ENCODE measurements at places on chromosomes 2 and 18.

- no peak for DNase-seq
Observed at GRCh38 chr2:21041943-21042707, 1.7 kb downstream of the APOB start.

DNA sequence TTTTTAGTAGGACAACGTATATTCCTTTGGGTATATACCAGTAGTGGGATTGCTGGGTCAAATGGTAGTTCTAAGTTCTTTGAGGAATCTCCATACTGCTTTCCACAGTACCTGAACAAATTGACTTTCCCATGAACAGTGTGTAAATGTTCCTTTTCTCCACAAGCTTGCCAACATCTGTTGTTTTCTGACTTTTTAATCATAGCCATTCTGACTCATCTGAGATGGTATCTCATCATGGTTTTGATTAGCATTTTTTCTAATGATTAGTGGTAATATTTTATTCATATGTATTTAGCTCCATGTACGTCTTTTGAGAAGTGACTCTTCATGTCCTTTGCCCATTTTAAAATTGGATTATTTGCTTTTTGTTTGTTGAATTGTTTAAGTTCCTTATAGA is 58.4 kb upstream of the CERS6 start:
- no peak for DNase-seq

GRCh38 chr2:75998451-75998850 is 287.7 kb upstream of the GCFC2 start:
- no peak for DNase-seq

DNA sequence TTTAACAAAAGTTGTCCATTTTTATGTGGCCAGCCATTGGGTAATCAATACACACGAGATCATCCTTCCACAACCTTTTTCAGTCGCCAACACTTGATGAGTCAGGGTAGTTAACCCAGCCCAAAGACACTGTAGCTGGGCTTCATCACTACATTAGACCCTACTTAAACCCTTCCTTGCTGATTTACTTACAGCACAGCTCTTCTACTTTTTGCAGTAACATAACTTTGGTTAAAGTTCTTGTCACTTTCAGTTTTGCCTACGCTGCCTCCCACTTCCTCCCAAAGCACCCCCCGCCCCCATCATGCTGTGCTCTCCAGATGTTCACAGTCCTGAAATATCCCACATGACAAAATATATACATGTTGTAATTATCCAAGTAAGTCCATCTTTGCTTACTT is 103.6 kb downstream of the CDK15 start:
- DNase-seq = no peak

GRCh38 chr2:19786408-19787058 is 115.2 kb downstream of the TTC32 start:
- no peak for DNase-seq

DNA sequence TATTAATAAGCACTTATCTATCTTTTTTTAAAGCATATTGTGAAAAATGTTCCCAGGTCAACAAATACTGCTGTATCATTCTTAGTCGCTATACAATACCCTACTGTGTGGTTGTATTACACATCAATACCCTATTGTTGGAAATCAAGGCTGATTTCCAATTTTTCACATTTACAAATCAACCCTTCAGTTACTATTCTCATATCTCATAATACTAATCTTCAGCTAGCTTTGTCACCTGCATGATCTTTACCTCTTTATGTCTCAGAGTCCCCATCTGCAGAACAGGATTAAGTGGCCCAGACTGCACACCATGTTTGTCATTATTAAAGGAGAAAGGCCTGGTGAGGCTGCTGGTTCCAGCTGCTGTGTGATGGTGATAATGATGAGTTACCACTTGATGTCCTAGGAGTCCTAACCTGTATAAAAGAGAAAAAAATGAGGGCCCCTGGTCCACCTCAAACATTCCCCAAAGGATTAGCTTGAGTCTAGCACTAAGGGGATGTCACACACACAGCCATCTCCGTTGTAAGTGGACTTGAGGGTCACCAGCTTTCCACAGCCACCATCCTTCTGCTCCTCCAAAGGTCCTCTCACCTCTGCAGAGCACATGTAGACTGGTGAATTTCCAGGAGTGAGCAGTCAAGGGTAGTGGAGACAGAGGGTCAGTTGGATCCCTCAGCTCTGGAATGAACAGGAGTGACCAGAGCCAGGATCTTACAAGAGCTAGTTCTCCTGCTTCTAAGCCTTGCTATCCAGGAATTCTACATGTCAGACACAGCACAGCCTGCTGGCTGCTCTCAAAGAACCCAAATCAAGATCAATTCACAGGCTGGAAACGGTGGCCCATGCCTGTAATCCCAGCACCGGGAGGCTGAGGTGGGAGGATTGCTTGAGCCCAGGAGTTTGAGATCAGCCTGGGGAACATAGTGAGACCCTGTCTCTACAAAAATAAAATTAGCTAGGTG is 36.0 kb upstream of the BIN1 start:
- no peak for DNase-seq

- no peak for DNase-seq
Observed at GRCh38 chr2:29705616-29706015, 215.8 kb downstream of the ALK start.

DNA sequence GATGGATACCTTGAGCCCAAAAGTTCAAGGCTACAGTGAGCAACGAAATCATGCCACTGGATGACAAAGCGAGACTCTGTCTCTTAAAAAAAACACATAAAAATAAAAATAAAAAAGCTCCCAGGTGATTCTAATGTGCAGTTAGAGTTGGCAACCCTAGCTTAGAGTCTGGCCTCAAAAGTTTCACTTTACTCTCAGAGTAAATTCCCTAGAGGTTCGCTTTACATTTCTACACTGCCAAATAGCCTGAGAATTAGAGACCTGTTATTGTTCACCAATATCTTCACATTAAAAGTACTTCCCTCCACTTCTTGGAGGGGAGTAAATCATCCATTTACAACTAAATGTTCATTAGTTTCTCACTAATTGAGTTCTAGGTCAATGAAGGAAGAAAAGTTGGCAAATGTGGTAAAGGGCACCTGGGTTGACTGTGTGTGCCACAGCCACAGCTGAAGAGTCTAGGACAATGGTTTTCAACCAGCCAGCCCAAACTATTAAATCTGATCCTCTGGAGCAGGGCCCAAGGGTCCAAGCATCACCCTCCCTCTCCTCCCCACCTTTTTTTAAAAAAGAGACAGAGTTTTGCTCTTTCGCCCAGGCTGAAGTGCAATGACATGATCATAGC is 15.2 kb upstream of the TMEM37 start:
- DNase-seq = no peak

DNA sequence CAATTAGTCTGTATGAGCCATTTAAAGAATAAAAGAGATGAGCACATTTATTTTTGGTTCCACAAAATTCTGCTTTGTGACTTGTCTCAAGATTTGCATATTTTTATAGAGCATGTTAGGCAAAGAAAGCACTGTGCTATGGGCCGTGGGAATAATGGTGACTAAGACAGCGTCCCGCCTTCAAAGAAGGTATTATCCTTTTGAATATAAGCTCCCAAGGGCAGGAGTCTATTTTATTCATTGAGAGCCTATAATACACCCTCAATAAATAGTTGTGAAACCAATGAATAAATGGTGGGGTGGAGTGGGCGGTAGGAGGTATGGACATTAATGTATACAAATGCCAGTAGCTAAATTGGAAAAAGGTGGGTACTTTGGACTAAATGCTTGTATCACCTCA is 20.5 kb upstream of the TCF4 start:
- no peak for DNase-seq

DNA sequence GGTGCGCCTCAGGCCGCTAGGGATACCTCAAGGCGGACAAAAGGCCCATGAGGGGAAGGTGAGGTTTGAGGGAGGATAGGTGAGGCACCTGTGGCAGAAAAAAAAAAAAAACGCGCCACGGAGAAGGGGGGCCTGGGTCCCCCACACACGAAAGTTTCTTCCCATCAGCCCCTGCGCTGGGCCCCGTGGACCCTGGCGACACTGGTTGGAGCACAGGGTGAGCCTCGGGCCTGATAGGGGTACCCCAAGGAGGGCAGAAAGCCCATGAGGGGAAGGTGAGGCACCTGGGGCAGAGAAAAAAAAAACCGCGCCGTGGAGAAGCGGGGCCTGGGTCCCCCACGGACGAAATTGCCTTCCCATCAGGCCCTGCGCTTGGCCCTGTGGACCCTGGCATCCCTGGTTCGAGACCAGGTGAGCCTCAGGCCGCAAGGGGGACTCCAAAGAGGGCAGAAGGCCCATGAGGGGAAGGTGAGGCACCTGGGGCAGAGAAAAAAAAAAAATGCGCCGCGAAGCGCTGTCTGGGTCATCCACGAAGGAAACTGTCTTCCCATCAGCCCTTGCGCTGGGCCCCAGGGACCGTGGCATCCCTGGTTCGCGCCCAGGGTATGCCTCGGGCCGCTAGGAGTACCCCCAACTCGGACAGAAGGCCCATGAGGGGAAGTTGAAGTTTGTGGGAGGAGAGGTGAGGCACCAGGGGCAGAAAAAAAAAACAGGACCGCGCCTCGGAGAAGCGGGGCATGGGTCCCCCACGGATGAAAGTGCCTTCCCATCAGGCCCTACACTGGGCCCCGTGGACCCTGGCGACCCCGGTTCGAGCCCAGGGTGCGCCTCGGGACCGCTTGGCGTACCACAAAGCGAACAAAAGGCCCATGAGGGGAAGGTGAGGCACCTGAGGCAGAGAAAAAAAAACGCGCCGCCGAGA is 226.2 kb downstream of the CCDC74A start:
- DNase-seq = no peak

- no peak for DNase-seq
Observed at GRCh38 chr2:234373060-234373459, 123.8 kb downstream of the ARL4C start.

GRCh38 chr2:2557475-2557874 is 226.4 kb upstream of the MYT1L start:
- no peak for DNase-seq

DNA sequence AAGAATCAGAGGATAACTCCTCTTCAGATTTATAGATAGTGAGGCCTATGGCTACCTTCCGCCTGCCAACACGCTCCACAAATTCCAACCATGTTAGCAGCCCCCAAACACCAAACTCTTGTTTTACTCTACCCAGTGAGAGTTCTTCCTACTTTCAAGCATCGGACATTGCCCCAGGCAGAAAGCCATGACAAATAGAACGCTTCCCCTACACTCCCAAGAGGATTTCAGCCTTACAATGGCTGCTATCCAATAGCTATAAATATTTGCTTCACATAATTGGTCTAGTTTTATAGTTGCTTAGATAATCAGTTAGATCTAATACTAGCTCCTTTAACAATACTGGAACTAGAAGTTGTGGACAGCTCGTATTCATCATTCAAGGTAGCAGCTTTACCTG is 503.4 kb upstream of the VRK2 start:
- no peak for DNase-seq

DNA sequence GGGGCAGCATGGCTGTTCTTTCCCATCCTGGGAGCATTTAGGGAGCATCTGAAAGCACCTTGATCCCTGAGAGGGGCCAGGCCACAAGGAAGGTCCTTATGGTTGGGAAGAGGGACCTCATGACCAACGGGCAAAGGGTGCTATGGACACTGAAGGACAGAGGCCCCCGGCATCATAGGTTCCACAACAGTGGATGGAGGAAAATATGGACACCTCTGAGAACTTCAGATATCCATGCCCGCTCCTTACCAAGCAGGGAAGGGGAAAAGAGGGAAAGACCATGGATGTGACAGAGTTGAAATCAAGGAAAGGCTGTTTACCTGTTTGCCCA is 94.1 kb upstream of the MGAT4A start:
- DNase-seq = no peak

GRCh38 chr2:37215250-37215649 is 16.1 kb downstream of the CEBPZ start:
- DNase-seq = no peak

- DNase-seq = no peak
Observed at GRCh38 chr2:205505371-205505770, 176.9 kb upstream of the NRP2 start.

- no peak for DNase-seq
Observed at GRCh38 chr18:3773303-3773702, 323.3 kb downstream of the TGIF1 start.

- no peak for DNase-seq
Observed at GRCh38 chr18:78244779-78245178, 734.8 kb upstream of the SALL3 start.

- DNase-seq = no peak
Observed at GRCh38 chr2:5538313-5538712, 153.9 kb upstream of the SOX11 start.

- no peak for DNase-seq
Observed at GRCh38 chr2:239197146-239197545, 203.7 kb downstream of the HDAC4 start.

- no peak for DNase-seq
Observed at GRCh38 chr2:29638641-29639040, 282.7 kb downstream of the ALK start.

DNA sequence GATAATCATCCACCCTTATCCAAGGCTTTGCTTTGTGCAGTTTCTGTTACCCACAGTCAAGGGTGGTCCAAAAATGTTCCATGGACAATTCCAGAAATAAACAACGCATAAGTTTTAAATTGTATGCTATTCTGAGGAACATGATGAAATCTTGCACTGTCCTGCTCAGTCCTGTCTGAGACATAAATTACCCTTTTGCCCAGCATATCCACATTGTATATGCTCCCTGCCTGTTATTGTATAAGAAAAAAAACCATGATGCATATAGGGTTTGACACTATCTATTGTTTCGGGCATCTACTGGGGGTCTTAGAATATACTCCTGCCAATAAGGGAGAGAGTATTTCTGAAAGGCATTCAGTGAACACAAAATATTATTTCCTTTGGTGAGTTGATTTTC is 24.0 kb downstream of the LRRTM1 start:
- DNase-seq = no peak

DNA sequence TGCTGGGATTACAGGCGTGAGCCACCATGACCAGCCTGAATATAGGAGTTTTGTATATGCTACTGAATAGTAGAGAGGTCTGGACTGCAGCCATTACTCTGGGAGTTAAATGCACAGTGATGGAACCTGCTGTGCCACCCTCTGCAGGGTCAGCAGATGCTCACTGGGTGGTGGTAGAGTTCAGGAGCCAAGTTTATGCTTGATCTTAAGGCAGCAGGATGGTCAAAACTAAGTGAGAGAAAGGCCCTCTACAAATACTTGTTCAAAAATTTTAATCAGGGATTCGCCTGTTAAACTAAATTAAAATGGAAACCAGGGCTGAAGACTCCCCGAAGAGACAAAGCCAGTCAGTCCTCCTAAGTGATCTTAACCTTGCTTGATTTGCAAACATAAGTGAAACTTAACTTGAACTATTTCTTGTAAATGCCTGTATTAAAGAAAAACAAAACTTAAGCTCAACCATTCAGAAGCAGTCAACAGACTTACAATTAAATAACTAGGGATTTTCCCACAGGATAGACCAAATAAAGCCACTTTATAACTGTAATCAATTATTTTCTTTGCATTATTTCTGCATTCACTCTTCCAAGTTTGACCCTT is 4.2 kb upstream of the WDFY1 start:
- no peak for DNase-seq
